ENCODE measurements at places on chromosomes 5 and 9. TPM values are rescaled to one million over a fixed set of nuclear protein-coding genes. Genes with fewer than 3 reads are reported as not detected.

JAKMIP2 gene
- 41.0 TPM for total RNA-seq

TLR4 gene
- total RNA-seq = 22.4 TPM

ANKRD31 gene
- total RNA-seq = 0.82 TPM

CDH10 gene
- total RNA-seq = 39.9 TPM

IL13 gene
- total RNA-seq = not detected

ABHD17B gene
- 55.9 TPM for total RNA-seq

ARHGEF39 gene
- not detected for total RNA-seq

RFESD gene
- total RNA-seq = 3.1 TPM

SLC25A2 gene
- total RNA-seq = 1.0 TPM

CCDC192 gene
- total RNA-seq = not detected
